ENCODE measurements at places on chromosomes 12 and 14.

- no peak for DNase-seq
Measured at GRCh38 chr12:130157998-130158753, 4.1 kb upstream of the FZD10 start.

DNA sequence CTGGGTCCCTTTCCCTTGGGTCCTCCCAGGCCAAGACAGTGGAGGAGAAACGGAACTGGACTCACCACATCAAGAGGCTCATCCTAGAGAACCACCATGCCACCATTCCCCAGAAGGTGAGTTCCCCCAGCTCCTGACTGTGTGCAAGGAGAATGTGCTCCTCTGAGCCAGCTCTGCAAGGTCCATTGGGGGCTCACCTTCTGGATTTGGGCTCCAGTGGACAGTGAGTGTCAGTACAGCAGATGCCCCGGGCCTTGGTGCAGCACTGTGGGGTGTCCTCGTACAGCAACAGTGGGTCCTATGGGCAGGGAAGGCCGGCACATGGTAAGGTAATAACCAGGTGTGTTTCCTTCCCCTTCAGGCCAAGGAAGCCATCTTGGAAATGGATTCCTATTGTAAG lies 27.8 kb downstream of the PLEKHG3 start:
- DNase-seq, result no peak

GRCh38 chr12:31727192-31727591 lies 1.6 kb downstream of the AMN1 start:
- DNase-seq, result no peak

DNA sequence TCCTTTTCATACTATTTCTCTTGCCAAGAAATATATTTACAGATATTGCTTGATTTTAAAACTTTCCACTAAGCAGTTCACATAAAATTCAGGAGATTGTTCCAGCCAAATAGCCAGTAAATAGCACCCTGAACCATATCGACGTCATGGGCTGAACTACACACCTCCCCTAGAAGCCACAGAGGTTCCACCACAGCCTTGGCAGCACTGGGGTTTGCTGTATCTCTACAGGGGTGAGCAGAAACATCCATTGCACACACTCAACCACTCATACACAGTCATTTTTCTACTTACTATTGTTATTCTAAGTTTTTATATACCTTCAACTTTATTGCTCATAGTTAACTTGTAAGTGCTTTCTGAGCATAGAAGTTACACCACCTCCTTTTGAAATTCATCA lies 8.1 kb upstream of the EIF2S3B start:
- peak; percentile 88 for DNase-seq

DNA sequence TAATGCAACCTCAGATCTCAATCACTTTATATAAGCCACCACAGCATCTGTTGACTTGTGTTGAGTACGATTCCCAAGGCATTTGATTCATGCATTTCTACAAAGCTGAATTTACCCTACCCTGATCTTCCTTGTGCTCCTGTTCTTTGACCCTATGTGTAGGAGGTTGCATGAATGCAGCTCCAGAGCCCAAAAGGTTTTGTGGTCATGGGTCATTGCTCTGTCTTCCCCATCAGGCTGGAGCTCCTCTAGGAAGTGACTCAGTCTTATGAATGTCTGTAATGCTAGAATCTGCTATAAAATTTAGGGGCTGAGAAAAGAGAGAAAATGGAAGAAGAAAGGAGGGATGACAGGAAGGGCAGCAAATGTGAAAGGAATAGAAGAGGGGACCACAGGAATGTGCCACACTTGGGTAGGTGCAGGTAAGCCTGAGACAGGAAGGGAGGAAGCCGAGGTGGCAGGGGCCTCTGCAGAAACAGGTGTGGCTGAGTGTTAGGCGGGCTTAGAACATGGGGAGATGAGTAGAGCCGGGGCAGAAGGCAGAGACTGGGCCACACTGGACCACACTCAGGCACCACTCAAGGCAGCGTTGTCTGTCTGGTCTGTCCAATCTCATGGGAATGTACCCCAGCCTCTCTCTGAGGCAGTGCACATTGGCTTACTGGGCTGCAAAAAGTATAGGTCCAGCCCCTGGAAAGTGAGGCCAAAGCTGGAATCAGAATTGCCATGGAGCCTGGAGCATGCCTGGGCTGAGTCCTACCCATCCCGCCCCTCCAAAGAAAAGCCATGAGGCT lies 334.1 kb downstream of the BCL11B start:
- no peak for DNase-seq

- DNase-seq, result no peak
Measured at GRCh38 chr12:75636607-75637006, 125.2 kb upstream of the KRR1 start.

DNA sequence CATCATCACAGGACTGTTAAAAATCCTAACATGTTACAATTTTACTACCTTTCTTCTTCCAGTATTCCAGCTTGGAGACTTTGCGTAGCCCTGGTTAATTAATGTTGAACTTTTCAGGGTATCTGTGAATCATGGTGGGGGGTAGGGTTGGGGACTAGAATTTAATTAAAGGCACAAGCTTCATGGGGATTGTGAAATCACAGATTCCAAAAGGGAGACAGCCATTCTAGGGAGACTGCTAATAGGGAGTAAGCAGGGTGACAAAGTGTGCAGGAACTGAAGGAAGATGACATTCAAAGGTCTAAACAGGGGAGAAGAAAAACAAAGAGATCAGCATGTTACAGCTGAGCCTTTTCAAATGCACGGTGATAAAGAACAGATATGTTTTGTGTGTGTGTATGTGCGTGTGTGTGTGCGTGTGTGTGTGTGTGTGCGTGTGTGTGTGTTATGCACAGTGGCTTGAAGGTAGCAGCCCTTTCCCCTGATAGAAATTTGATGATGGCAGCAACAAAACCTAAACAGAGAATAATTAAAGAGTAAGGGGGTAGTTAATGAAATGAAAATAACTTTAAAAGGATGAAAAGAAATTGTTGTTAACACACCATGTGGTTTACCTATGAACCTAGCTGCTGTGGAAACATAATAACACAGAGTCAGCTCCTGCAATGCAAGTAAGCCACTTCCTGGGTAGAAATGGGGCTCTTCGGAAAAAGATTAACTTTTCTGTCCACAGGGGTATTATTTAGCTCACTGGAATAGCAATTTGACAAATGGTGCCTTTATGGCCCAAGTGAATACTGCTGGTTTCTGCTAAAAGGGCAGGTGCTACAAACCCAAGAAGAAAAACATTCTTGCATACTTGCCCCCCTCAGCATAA lies 581.7 kb downstream of the DIO2 start:
- DNase-seq, result no peak

- no peak for DNase-seq
Measured at GRCh38 chr12:119601877-119602733, 8.5 kb downstream of the TMEM233 start.

DNA sequence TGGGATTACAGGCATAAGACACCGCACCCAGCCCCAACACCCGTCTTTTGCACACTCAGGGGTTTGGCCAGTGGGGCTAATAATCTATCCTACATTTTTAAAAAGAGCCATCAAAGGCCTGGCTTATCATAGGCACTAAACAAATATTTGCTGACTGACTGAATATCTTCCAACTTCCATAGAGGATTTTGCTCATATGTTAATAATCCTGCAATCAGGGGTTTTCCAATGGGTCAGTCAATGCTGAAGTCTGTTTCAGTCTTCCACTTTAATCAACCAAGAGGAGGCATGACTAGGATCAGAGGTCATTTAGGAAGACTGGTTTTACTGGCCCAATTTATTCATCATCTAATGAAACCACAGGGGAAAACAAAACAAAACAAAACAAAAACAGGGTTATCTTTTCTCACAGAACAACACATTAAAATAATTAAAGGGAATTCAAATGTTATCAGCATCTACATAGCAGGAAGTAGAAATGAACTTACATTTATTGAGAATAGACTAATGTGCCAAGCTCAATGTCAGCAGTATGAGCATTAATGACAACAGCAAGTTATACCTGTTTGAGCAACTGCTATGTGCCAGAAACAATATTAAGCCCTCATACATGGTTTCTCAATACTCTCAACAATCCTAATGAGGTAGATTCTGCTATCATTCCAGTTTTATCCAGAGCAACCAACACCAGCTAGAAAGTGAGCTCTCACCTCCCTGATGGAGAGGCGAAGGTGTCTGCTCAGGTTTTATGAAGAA lies 372.2 kb downstream of the EGLN3 start:
- DNase-seq, result no peak

DNA sequence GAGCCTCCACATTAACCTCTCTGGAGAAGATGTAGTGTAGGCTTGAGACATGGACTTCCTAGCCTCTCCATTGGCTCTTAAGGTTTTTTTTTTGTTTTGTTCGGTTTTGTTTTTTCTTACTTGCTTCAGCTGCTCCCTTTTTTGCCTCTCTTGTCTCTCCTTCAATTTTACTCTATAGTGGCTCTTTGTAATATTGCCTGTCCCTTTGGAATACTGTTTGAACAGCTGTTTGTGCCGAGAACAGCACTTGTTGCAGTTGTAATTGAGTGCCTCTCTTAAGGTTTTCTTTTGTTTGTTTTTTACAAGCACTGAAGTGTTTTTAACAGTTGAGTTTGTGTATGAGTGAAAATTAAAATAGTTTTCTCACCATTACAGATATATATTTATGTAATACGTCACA lies 567.7 kb downstream of the LRFN5 start:
- no peak for DNase-seq

GRCh38 chr14:25111061-25111601 lies 61.2 kb upstream of the STXBP6 start:
- no peak for DNase-seq

DNA sequence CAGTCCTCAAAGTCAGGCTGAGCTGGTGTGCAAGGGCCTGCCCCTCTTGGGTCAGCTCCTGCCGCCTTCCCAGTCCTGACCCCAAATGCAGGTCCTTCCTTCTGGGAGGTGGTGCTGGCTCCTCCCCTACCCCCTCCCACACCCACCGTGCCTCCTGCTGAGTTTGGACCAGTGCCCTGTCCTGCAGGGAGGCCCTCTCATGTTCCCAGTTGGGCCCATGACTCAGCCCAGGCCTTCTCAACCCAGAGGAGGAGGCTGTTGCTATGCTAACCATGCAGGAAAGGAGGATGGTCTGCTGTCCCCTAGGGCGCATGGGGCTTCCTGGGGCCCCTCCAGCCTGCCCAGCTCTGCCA lies 4.4 kb downstream of the ZBTB42 start:
- DNase-seq, result no peak

DNA sequence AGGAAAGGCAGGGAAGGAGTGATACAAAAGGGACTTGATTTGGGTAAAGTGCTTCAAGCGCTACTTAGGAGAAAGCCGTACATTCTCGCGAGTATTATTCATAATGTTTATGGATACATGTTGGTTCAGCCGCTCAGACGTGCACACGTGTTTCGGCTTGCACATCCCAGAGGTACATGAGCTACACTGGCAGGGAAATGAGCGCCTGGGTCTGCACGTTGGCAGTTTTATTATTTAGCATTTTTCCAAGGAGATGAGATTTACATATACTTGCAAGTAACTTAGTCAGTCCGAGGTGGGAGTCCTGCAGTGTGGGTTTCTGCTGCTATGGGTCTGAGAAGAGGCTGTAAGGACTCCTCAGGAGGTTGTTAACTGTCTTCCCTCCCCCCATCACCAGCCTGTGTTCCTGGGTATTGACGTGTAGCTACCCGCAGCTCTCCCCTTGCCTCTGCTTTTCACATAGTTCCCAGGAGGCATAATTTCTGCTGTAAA lies 1.5 kb downstream of the PRKCH start:
- DNase-seq, result peak; percentile 64

- DNase-seq, result no peak
Measured at GRCh38 chr14:82886670-82887069, 1353.0 kb upstream of the SEL1L start.

DNA sequence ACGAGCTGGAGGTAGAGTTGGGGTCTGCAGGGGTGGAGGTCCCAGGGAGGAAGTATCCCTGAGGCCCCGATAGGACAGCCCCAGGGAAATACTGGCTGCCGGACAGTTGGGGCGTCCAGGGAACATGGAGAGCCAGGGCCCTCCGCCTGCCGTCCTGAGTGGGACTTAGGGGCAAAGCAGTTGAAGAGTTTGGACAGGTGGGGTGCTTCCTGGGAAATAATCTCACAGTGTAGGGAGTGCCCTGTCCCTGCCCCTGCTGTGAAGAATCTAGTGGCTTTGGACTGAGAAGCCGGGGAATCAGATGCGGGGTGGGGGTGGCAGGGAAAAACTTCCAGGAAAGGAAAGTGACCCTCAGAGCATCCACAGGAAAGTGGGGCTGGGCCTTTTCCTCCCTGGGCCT lies 9.8 kb upstream of the HHIPL1 start:
- no peak for DNase-seq

- DNase-seq, result no peak
Measured at GRCh38 chr14:52049721-52050588, 18.9 kb downstream of the NID2 start.

DNA sequence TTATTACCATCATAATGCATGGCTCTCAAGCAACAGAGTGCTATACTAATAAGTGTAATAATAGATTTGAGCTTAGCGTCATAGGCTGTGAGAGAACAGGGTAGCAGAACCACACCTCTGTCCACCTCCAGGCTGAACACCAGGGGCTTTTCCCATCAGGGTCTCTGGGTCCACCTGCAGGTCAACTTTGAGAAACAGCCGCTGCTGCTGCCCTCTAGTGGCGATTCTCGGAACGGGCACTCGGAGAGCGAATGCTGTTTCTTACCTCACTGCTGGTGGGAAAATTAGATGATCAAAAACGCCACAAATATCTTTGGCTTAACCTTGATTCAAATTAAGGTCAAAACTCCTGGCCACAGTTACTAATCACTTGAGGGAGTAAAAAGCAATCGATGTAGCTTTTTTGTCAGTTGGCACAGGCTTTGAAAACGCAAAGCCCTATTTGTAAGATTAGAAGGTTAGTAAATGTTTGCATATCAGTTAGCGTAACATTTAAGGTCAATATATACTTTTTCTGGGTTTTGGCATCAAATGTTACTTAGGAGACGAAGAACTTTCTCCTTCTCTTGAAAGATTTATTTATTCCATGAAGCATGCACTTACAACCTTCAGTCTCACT lies 127.9 kb upstream of the TMEM132D start:
- DNase-seq, result peak; percentile 71

DNA sequence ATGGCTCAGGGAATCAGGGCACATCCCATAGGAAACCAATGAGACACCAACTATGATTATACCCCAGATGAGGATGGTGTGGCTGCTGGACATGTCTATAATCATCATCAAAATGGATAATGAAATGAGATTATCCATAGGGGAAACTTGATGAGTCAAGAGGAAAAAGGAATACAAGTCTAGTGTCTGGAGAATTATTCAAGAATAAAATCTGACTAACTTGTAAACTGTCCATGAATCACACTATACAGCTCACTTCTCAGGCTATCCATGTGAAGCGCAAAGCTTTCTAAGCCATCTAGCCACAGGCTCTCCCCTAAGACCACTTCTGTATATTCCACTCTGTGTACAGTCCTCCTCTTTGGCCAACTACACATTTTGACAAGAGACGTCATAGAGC lies 52.5 kb downstream of the DUSP16 start:
- no peak for DNase-seq
